ENCODE measurements at places on chromosomes 5 and 9. TPM values are rescaled to one million over a fixed set of nuclear protein-coding genes. Genes with fewer than 3 reads are reported as not detected.

SUSD3 gene
- not detected for total RNA-seq

SHB gene
- total RNA-seq = 49.4 TPM

STOM gene
- 108 TPM for total RNA-seq

TNFSF15 gene
- total RNA-seq = 17.5 TPM

SLC1A1 gene
- total RNA-seq = 12.9 TPM

CCL21 gene
- not detected for total RNA-seq

PHF24 gene
- not detected for total RNA-seq

LCNL1 gene
- total RNA-seq = 0.14 TPM

CYSRT1 gene
- 0.14 TPM for total RNA-seq

CTXN3 gene
- not detected for total RNA-seq

OLFM1 gene
- total RNA-seq = 0.44 TPM

CARD9 gene
- 3.9 TPM for total RNA-seq

LRRC19 gene
- total RNA-seq = not detected

TAS2R1 gene
- not detected for total RNA-seq

OR1Q1 gene
- not detected for total RNA-seq

MAT2B gene
- 45.5 TPM for total RNA-seq

NR2F1 gene
- total RNA-seq = 87.2 TPM

SHISAL2B gene
- not detected for total RNA-seq
